ENCODE measurements at places on chromosomes 7 and 10. TPM values are rescaled to one million over a fixed set of nuclear protein-coding genes. Genes with fewer than 3 reads are reported as not detected.

Gene GPR37
- 1.7 TPM for polyA plus RNA-seq

Gene CFAP46
- polyA plus RNA-seq, result 0.13 TPM

Gene BCL7B
- 70.4 TPM for polyA plus RNA-seq

Gene GDF10
- polyA plus RNA-seq, result 0.33 TPM

Gene SPDYE6
- polyA plus RNA-seq, result 0.16 TPM

Gene CLEC2L
- polyA plus RNA-seq, result 0.22 TPM

Gene PRSS1
- 39,878 TPM for polyA plus RNA-seq

Gene MEPCE
- 20.5 TPM for polyA plus RNA-seq

All from adipose tissue (tissue), 3 donors.